ENCODE measurements at places on chromosomes 16 and 17.

- peak; percentile 98 for DNase-seq
These were observed at the start of gene CDC6 for GRCh38 chr17:40287494-40288369. CDC6 (plus strand) TSS chr17:40287879; CDS start chr17:40289421, 1,542 bp downstream.

- DNase-seq = peak; percentile 70
These were observed 75.3 kb upstream of the AMZ2 start for GRCh38 chr17:68172461-68172954.

DNA sequence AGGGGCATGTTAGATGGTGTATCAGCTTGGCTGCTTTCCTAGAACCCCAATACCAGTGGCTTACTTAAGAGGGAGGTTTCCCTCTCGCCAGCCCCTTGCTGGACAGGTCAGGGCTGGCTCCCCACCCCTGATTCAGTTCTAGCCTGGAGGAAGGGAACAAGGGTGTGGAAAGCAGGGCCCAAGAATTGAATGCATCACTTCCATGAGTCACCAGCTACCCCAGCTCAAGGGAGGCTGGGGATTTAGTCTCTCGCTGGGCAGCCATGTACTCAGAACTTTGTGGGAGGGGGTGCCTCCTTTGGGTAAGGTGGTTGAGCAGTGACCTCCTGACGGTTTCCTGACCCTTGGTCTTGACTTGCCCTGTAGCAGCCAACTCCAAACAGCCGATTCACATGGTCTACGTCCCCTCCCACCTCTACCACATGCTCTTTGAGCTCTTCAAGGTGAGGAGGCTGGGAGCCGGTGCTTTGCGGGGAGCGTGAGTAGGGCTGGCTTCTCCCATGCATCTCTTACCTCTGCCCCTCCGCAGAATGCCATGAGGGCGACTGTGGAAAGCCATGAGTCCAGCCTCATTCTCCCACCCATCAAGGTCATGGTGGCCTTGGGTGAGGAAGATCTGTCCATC is 12.8 kb downstream of the PDK2 start:
- no peak for DNase-seq

- no peak for DNase-seq
These were observed 1.2 kb downstream of the ATP6V0A1 start for GRCh38 chr17:42459801-42460281.

DNA sequence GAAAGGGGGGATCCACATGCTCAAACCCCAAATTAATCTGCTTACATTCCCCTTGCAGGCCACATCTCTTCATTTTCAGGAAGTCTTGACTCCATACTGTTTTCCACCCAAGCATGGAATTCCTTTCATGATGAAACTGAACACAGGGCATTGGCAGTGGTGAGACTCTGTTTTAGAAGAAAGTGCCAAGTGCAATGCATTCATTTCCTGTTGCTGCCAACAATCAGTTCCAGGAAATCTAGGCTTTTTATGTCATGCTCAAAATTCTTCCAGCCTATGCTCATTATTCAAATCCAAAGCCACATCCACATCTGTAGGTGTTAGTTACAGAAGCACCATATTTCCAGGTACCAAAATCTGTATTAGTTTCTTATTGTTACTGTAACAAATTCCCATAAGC is 4.1 kb downstream of the CCL2 start:
- no peak for DNase-seq

DNA sequence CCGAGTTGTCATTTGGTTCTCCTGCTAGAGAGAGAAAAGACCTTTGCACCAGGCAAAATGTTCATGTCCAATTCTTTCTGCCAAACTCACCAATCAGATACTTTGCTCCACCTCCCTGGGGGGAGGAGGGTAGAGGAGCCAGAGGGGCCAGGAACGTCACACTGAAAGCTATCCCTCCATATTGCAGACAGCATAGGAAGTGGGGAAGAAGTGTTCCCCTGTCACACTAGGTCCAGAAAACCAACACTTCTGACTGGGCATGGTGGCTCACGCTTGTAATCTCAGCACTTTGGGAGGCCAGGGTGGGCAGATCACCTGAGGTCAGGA is 9.5 kb downstream of the HSD17B2 start:
- DNase-seq = no peak
